ENCODE measurements at places on chromosomes 2 and 18.

DNA sequence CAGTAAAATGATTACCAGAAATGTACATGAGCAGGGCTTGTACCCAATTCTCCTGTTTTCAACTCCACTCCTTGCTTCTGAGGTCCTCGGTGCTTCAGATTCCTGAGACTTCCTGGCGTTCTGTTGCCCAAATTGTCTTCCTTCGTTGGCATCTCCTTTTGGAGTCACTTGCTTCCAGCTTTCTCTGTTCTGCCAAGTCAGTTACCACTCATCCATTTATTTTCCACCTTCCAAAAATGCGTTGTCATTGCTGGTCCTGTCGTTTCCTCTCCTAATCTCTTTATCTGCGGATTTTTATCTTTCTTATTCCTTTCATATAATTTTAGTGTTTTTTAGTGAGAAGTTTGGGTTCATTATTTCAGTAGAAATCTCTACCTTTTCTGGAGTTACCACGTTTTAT, 18.5 kb upstream of the EFR3B start:
- no peak for DNase-seq

DNA sequence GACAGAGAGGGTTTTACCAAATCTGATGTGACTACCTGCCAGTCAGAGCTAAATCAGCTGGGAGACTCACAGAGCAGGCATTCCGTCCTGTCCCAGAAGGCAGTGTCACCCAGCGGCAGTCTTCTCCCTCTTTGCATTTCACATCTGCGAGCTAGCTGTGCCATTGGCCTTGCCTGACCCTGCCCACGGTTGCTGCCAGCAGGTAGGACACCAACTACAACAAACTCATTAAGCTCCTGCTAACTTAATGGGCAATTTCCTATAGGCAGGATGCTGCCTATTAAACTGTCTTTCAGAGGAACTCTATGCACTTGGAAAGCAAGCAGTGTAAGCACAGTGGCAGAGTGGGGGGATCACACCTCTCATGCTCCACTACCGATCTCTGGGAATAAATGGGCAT, 116.4 kb upstream of the CAPN13 start:
- no peak for DNase-seq

- DNase-seq, result no peak
Measured at GRCh38 chr18:23159344-23159743, 24.1 kb downstream of the CABLES1 start.

GRCh38 chr2:105449076-105449475, 50.2 kb upstream of the FHL2 start:
- no peak for DNase-seq

- DNase-seq, result no peak
Measured at GRCh38 chr2:216049452-216049851, 32.2 kb downstream of the PECR start.

DNA sequence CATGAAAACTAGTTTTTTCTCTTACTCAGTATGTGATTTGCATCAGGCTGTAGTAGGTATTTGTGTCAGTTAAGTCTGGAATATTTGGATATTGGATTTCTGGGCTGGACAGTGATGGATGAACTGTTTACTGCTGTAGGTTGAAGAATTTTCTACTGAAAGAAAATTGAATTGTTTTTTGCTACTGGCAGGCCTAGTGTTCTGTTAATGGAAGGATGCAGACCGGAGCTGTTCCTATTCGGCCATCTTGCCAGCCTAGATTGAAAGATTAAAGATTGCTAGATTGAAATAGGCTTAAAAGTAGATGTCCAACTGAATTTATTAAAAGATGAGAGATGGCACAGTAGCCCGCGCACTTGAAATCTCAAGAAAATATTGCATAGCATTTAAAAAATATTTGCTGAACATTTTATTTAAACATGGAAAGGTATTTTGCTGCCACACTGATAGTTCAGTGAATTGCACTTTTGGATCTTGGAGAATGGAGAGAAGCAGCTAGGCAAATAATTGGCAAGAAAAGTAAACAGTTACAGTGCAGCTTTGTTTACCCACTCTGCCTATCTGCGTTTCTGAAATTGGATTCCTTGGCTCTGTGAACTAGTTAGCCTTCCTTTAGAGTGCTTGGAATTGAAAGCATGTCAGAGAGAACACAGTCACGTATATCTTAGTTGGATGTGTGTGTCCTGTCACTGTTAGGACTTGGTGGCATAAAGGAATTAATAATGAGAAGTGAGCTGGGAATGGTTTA, 54.1 kb downstream of the EPB41L5 start:
- DNase-seq, result peak; percentile 11

GRCh38 chr18:58218117-58218516, 174.1 kb downstream of the NEDD4L start:
- peak; percentile 77 for DNase-seq

GRCh38 chr2:14516844-14517243, 115.7 kb upstream of the LRATD1 start:
- DNase-seq, result peak; percentile 60

- DNase-seq, result no peak
Measured at GRCh38 chr2:45879406-45879805, 227.9 kb downstream of the PRKCE start.

DNA sequence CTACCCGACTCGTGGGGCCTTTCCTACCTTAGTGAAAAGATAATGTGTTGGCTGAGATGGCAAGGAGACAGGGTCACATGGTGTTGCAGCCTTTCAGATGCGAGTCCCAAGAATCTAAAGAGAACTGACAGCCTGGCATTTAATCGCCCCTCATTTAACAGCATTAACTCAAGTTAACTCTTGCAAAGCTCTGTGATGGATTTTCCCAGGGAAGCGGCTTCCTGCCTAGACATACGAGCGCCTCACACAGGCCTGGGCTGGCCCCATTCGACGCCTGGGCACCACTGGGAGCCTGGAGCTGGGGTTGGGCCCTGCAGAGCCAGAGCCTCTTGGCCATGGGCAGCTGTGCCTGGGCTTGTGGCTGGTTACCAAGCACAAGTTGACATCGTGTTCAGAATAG, 140.8 kb downstream of the SEPTIN10 start:
- no peak for DNase-seq

GRCh38 chr18:9025091-9025838, 77.2 kb upstream of the NDUFV2 start:
- peak; percentile 19 for DNase-seq

DNA sequence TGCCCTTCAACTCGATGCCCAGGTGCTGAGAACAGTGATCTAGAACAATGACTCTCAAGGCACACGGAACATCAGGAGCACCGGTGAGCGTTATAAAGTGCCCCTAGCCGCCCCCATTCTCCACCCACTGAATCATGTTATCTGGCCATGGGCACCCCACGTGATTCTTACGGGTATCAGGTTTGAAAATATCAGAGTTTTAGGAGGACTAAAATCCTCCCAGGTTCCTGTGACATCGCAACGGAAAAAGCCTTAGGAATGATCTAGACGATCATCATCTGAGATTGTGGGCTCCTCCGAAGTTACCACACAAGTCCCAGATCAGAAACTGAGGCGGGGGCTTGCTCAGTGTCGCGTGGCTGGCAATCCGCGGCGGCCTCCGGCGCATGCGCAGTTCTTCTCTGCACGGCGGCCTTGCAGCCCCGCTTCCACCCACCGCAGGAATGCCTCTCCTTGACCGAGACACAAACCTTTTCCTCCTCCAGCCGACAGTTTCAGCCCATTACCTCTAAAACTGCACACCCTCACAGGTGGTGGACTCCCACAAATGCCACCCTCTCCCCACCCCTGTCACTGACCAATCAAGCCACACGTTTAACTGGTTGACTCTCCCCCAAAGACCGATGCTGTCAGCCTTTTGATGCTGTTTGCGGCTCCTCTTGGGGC, 5.8 kb upstream of the MRPL33 start:
- DNase-seq, result no peak

- DNase-seq, result peak; percentile 83
Measured at GRCh38 chr2:96241900-96242611, 23.7 kb downstream of the TMEM127 start.

DNA sequence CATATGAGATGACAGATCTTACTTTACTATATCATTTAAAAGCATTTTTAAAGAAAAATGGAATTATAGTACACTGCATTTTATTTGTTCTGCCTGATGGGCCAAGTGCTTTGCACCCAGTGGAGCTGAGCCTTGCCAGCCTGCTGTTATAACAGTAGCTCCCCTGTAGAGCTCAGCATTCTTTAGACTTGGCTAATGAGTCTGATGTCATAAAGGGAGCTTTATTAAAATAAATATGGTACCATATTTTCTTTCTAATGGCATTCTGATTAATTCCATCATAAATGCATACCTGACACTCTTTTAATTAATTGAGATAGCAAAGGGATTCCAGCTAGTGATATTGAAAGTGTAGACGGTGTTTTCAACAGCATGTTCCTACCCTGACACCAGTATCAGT, 40.7 kb downstream of the PARD3B start:
- no peak for DNase-seq

GRCh38 chr2:232480201-232481190, 7.1 kb downstream of the ECEL1 start:
- DNase-seq, result no peak

GRCh38 chr2:165054652-165055051, 99.3 kb upstream of the SLC38A11 start:
- no peak for DNase-seq

- DNase-seq, result peak; percentile 17
Measured at GRCh38 chr2:40433736-40434135, 18.2 kb downstream of the SLC8A1 start.

All from MCF 10A (cell line).